ENCODE measurements at places on chromosomes 12 and 14.

GRCh38 chr12:25864306-25865276 is 93.9 kb upstream of the RASSF8 start:
- DNase-seq: no peak

DNA sequence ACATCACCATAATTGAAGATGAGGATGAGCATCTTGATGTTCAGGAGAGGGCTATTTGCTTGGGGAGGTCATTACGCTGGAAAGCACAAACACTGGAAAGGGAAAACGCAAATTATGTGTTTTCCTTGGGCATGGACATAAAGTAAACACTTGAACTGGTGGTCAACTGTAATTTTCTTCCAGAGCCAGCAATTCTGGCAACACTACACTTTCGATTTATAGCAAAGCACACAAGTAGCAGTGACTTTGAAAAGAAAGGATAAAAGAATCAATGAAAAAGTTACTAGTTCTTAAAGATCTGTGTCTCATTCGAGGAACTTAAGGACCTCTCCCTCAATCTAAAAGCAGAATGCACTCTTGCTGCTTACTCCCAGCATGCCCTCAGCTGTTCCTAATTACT is 2.2 kb downstream of the CLEC14A start:
- no peak for DNase-seq

DNA sequence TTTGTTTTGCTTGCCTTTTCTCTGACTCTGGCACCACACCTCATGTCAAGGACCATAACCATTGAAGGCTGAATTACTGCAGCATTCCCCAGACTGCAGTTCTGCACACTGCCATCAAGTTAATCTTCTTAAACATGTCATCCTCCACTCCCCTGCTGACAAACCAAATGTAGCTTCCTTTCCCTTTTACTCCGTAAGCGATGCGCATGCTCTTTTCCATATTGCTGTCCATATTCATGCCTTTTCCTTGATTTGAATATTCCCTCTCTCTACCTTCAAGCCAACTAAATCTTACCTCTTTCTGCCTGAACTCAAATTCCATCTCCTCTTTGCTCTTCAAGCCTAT is 13.6 kb downstream of the GPX2 start:
- no peak for DNase-seq

DNA sequence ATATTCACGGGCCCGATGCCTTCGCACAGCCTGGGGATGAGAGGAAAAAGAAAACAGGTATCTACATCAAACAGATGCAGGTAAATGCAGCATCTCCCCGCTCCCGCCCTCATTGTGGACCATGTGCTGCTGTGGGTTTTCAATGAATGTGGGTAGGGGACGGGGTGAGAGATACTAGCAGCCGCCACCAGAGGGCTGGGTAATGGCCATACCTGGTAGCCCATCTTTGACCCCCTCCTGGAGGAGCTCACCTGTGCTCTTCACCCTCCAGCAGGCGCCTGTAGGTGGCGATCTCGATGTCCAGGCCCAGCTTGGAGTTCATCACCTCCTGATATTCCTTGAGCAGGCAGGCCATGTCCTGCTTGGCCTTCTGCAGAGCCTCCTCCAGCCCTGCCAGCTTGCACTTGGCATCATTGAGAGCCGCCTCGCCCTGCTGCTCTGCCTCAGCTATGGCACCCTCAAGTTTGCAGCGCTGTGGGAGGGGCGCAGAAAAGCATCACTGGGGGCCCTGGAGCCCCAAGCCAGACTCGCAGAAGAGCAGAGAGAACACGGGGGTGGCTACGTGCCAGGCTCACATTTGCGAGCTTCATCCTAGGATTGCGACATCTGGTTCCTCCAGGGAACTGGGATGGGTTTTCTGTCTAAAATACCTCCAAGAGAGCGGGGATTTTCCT is 10.2 kb downstream of the KRT82 start:
- DNase-seq: no peak

- DNase-seq: no peak
Measured at GRCh38 chr14:104979758-104980610, 1.8 kb upstream of the AHNAK2 start.

- no peak for DNase-seq
Measured at GRCh38 chr12:114186241-114187002, 219.5 kb downstream of the TBX5 start.

DNA sequence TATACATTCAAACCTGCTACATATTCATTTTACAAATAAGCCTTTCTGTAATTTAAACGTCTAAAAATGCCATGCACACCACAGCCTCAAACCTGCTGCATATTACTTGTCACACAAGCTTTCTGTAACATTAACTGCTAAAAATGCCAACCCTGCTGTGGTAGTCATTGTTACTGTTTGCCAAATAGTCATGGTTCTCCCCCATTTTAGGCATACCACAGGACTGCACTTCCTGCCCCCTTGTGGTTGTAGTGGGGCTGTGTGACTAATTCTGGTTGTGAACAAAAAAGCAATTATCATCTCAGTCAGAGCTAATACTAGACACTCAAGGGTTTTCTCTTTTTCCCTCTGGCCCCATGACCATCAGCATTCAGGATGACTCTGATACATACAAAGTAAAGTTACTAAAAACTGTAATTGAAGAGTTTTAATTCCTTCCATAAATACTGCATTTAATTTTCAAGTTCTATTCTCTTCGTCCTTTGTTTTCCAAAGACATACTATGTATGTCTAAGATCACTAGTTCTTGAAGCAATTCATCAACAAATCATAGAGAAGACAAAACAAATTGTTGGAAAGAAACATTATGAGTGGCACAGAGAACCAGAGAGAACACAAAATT is 5.7 kb upstream of the SLC35F4 start:
- no peak for DNase-seq

DNA sequence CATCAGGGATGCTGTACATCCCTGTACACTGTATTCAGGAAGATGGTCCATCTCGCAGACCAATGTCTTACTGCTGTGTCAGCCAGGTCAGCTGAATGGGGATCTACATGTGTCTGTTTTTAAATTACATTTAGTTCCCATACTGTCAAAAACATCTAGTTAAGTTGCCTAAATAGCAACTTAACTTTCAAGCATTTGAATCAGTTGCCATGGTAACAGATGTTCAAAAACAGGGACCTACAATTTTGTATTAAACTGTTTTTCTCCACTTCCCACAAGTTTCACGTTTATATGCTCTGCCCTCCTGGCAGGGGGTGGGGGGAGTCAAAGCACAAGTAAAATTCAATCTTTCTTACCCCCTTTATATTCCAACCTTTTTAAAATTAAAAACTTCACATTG is 38.3 kb downstream of the C12orf42 start:
- DNase-seq: no peak

- no peak for DNase-seq
Measured at GRCh38 chr14:23356662-23357061, 4.0 kb upstream of the SLC22A17 start.

DNA sequence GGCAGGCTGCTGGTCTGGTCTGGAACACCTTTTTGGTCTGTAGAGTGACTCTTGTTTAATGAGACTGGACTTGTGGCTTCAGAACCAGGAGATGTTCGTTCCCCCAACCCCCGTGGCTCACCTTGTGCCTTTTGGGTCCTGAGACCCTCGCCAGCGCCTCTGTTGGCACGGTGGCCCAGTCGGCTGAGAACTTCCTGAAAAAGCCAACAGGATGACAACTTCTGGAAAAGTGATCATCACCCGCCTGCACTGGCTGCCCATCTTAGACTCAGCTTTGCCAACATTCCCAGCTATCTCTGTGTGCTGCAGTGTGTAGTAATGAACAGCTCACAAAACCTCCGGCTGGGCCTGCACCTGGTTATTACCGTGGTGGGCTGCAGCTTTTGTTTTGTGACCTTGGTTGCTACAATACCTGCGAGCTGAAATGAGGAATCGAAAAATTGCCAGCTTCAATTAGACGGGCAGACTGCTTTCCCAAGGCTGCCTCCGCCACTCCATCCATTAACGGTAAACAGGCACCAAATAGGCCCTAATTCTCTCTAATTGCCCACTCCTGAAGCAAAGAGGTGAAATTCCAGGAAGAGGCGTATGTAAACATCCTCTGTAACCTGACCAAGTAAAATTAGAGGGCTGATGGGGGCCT is 16.0 kb downstream of the MEG3 start:
- no peak for DNase-seq

- no peak for DNase-seq
Measured at GRCh38 chr12:7374423-7375144, 69.4 kb downstream of the CD163L1 start.

- DNase-seq: no peak
Measured at GRCh38 chr14:20998674-20999366, at the start of gene SLC39A2. SLC39A2 (plus strand) TSS chr14:20999293; CDS start chr14:20999447, 154 bp downstream.

DNA sequence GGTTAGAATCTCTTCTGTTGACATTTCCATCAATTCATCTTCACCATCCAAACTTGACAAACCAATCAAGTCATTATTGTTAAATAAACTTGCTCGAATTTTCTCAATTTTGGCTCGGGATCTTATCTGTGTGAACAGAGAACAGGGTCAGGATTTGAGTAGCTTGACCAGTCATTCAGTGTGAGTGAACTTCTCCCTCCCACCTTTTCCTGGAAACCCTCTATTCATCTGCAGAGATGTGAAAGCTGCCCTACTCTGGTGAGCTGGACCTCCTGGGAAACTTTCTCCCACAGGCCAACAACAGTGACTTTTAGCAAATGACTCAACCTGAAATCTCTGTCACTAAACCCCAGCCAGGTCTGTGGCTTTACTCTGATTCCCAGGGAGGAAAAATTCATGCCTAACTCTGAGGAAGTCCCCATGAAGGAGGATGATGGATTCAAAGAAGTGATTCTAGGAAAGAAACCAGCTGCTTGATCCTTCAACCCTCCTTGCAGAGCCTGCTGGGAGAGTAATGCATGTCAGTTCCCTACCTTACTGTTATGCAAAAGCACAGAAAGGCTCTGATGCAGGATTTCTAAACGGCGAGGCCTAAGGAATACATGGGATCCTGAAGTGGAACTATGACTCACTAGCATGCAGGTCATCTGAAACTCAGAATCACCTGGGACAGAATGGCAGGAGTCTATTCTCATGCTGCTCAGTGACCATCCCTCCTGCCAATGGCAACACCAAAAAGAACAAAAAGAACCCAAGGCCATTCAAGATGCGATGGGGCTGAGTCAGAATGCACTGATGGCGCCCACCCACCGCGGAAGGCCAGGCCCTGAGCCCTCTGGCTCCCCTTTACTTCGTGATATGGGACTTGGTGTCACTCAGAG is 58.0 kb downstream of the TRAFD1 start:
- DNase-seq: no peak

DNA sequence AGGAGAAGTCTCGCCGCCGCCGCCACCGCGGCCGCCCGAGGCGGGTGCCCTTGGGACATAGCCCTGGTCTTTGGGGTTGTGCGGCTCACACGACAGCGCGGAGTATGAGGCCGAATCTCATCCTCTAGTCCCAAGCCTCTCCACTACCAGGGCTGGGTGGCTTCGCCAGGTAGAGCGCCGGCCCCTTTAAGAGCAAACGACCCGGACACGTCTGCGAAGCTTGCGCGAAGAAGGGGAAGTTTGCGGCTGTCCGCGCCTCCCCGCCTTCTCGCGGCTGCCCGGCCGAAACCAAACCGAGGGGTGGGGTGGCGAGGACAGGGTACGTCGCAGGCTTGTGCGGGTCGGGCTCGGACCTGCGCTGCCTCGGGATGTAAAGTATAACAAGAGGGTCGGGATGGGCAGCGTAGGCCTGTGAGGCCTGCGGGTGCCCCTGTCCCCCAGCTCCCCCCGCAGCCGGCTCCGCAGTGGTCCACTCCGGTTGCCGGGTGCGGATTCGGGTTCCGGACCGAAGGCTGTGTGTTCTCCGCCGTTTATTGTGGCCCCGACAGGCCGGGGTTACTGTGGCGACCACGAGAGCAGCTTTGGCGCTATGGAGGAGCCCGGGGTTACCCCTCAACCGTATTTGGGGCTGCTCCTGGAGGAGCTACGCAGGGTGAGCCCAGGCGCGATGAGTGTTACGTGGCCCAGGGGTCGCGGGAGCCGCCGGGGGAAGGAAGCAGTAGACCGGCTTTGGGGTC is 33.3 kb downstream of the MIA2 start:
- DNase-seq: no peak

DNA sequence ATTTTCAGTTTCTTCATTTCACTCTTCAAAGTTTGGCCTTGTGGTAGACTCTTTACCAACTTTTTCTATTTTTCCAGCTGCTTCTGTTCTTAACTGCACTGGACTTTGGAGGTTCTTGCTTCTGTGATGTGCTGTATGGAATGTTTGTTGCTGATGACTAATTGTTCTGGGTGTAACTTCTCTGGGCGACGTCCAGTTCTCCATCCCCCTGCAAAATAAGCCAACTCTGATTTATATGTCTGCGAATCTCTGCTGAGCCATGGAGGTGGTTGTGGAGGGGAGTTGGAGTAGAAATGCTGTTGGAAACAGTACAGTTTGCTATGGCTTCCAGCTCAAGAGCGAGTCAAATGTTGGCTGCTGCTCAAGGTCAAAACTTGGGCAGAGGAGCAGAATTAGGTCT is 113.9 kb upstream of the DYRK2 start:
- no peak for DNase-seq

- DNase-seq: no peak
Measured at GRCh38 chr12:85405781-85406522, 125.9 kb downstream of the ALX1 start.
